ENCODE measurements at places on chromosomes 12 and 14. TPM values are rescaled to one million over a fixed set of nuclear protein-coding genes. Genes with fewer than 3 reads are reported as not detected.

The KRT85 gene
- not detected for total RNA-seq

The ATL1 gene
- total RNA-seq, result 1.4 TPM

DNA sequence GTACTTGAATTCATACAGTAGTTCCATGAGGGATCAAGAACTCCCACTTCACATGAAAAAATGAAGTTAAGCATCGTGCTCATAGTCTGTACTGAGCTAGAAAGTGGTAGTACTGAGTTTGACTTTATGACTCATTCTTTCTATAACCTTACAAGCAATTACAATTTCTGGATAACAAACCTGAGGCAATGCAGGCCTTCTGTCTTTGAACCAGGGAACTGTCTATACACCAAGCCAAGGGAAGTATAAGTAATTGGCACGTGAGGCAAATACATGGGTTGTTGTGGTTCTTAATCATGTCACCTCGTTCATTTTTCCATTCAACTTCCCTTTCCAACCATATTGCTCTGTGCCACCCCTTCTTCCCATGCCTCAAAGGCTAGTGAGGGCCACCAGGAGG, 16.8 kb downstream of the GNS start:
- H3K27me3 ChIP-seq, result no peaks in the 10 kb centered on the region
- H3K4me1 ChIP-seq, result no peaks in the 10 kb centered on the region
- H3K36me3 ChIP-seq, result peaks cover 6% of the 10 kb centered on the region
- no peak for DNase-seq

DNA sequence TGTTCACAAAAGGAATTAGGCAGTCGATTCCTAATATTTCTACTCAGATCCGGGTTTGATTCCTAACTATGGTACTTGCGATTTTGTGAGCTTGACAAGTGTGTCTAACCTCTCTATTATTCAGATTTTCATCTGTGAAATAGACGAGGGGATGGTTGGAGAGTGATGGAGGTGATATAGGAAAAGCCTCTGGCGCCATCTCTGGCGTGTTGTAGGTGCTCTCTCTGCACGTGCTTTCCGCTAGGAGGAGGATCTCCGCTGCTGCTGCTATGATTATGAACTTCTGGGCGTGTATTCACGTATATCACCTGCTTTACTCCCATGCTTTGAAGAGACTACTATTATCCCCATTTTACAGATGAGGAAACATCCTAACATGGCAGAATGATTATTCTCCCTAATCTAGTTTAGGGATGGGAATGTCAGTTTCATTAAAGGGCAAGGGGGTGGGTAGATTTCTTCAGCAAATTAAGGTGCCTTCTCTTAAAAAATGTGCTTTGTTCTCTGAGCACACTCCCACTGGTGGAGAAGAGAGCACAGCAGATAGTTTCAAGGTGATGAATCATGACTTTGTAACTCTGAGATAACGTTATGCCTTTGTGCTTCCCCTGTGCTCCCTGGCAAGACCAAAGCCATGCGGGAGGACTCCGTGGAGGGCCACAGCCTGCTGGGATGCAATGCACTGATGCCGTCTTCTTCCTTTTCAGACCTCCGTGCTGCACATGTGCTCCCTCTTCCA, 97.1 kb downstream of the PRIMA1 start:
- H3K36me3 ChIP-seq, result no peaks in the 10 kb centered on the region
- no peaks in the 10 kb centered on the region for H3K4me1 ChIP-seq
- H3K4me3 ChIP-seq, result no peak overlapping the region
- peaks cover 29% of the 10 kb centered on the region for H3K27me3 ChIP-seq

DNA sequence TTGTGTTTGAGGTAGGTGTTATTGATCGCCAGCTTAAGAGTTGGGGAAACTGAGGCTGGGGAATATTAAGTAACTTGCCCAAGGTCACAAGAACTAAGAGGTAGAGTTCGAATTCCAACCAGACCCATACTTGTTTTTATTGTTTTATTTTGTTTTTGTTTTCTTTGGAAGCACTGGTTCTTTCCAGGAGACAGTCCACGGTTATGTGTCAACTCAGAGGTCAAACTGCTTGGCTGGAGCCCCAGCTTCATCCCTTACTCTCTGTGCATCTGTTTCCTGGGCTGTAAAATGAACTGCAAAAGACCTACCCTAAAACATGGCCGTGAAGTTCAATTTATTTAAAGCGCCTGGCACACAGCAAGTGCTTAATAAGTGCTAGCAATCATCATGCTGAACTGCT, 74.4 kb upstream of the MAP1LC3B2 start:
- no peaks in the 10 kb centered on the region for H3K36me3 ChIP-seq
- no peak for DNase-seq
- H3K27ac ChIP-seq, result no peak overlapping the region
- H3K4me3 ChIP-seq, result no peak overlapping the region
- H3K4me1 ChIP-seq, result peaks cover 11% of the 10 kb centered on the region

GRCh38 chr12:126248871-126249403, 1183.7 kb downstream of the AACS start:
- H3K4me3 ChIP-seq, result no peak overlapping the region
- H3K36me3 ChIP-seq, result no peaks in the 10 kb centered on the region
- no peak overlapping the region for H3K27ac ChIP-seq

GRCh38 chr14:31270196-31270772, 62.7 kb upstream of the HECTD1 start:
- H3K27ac ChIP-seq, result no peak overlapping the region
- H3K4me3 ChIP-seq, result no peak overlapping the region
- DNase-seq, result no peak
- no peaks in the 10 kb centered on the region for H3K4me1 ChIP-seq
- H3K27me3 ChIP-seq, result no peaks in the 10 kb centered on the region
